Endodermal cell (in vitro differentiated cells): ENCODE measurements at places on chromosomes 2 and 18. TPM values are rescaled to one million over a fixed set of nuclear protein-coding genes. Genes with fewer than 3 reads are reported as not detected.

Gene MARCHF4
- total RNA-seq, result 0.51 to 1.3 TPM (median 0.78 TPM) in 3 replicates

Gene COL6A3
- 1.2 and 1.3 TPM in 2 replicates for total RNA-seq

Gene CLEC4F
- not detected in 3 replicates for total RNA-seq

- no peak for DNase-seq
These were observed 391.0 kb downstream of the CDH2 start for GRCh38 chr18:27785815-27786471.

- DNase-seq, result no peak
These were observed 341.6 kb upstream of the VWC2L start for GRCh38 chr2:214069254-214069653.

Gene COL5A2
- 117 to 313 TPM (median 126 TPM) in 3 replicates for total RNA-seq

Gene ATG9A
- 45.7 to 101 TPM (median 59.7 TPM) in 3 replicates for total RNA-seq

DNA sequence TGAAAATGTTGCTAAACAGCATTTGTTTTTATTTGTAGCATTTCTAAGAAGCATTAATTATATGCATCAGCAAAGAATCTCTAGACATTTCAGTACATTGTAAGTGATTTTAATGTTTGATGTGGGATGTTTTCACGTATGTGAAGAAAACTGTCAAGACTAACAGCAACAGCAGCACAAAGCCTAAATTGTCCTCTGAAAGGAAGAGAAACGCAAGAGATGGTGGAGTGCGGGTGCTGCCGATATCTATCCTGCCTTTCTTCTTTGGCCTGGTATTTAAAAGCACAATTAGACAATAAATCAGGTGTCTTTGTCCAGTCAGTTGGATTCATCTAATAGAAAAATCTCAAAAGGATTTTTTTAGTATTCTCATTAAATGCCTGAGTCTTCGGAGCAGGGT is 3.1 kb downstream of the TWIST2 start:
- no peak for DNase-seq

DNA sequence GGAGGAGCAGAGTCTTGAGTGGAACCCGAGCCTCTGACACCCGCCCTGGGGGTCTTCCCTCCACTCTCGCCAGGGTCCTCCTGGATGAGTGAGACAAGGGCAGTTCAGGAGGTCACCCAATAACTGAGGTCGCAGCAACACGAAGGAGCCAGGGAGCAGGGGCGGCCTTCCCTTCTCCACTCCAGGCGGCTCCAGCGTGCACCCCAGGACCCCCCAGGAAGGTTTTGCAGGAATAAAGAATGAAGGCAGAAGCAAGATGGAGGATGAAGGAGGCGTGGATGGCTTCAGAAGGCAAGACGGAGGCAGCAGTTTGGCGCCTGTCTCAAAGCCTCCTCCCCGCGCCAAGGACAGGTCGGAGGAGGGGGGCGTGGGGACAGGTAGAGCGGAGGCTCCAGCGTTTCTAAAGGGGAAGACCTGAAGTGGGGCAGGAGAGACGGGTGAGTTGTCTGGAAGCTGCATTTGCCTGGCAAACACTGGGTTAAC is 579 bp upstream of the ITM2C start:
- no peak for DNase-seq

DNA sequence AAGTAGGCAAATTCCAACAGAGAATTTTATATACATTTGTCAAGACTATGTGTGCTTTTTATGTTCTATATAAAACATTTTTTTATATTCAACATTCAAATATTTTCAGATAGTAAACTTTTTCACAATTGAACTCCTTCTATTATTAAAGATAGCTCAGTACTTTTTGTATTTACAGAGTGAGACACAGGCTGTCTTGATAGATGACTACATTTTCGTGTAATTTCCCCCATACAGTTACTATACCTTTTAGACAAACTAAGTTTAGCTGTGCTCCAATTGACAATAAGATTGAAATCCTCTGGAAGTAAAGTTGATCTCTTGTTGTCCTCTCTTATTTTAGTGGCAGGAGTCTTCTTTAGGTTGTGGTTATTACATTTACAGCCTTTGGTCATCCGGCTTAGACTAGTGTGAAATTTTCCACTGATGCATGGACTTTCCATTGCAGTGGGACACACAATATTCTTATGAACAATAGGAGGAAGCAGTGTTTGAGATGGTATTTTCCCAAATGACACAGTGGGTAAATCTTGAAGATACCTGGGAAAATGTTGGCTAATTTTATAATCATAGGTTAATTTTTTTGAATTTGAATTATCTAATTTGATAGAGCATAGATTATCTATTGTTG is 21.0 kb downstream of the ZSWIM2 start:
- no peak for DNase-seq

DNA sequence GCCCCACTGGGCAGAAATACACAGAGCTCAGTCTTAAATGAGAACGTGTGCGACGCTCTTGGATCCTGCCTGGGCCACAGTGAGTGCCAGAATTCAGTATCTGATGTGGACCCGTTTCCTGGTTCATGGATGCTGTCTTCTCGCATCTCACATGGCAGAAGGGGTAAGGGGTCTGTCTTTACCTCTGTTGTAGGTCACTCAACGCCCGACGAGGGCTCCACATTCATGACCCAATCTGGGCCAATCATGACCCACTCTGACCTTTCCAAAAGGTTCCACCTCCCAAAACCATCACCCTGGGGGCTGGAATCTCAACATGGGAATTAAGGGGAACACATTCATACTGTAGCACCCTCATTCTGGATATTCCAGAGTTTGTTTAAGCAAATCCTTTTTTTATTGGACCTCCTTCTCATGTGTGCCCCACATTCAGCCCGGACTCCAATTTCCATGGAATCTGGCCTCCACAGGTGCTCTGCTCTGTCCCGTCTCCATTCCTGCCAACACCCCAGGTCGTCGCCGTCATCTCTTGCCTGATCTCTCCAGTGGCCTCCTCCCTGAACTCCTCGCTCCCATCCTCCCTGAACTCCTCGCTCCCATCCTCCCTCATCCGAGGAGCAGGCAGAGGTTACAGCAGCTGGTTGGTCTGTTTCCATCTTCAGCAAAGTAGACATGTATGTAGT is 78.9 kb upstream of the OTOS start:
- DNase-seq, result peak; percentile 26

DNA sequence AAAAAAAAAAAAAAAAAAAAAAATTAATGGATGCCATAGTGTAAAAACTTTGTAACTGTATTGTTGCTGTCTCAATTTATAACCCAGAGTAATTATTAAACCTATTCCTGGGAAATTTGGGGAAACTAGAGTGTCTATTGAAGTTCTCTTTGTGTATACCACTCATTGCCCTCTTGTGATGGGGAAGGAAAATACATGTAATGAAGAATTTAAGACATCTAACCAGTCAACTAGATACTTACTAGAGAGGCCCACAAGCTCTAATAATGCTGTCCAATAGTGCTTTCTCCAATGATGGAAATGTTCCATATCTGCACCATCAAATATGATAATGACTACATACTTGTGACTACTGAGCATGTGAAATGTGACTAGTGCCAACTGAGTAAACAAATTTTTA is 168.5 kb upstream of the SLC39A10 start:
- DNase-seq, result no peak

Gene MAL
- total RNA-seq, result not detected in 2 replicates

Gene CNDP1
- 0.51 TPM in 1 of 2 replicates, not detected in the other for total RNA-seq
